ENCODE measurements at places on chromosomes 5 and 9.

GRCh38 chr5:149628221-149628620 is 46.9 kb downstream of the ARHGEF37 start:
- DNase-seq, result no peak

DNA sequence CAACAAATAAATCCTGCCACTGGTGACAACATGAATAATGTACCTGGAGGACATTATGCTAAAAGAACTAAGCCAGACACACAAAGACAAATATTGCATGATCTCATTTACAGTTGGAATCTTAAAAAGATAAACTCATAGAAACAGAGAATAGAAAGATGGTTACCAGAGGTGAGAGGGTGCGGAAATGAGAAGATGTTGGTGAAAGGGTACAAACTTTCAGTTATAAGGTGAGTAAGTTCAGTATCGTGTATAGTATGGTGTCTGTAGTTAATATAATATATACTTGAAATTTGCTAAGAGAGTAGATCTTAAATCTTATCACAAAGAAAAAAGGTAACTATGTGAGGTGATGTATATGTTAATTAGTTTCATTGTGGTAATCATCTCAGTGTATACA is 63.3 kb downstream of the PRRC1 start:
- DNase-seq, result no peak

- no peak for DNase-seq
These were observed 36.4 kb downstream of the PARP8 start for GRCh38 chr5:50702615-50703366.

DNA sequence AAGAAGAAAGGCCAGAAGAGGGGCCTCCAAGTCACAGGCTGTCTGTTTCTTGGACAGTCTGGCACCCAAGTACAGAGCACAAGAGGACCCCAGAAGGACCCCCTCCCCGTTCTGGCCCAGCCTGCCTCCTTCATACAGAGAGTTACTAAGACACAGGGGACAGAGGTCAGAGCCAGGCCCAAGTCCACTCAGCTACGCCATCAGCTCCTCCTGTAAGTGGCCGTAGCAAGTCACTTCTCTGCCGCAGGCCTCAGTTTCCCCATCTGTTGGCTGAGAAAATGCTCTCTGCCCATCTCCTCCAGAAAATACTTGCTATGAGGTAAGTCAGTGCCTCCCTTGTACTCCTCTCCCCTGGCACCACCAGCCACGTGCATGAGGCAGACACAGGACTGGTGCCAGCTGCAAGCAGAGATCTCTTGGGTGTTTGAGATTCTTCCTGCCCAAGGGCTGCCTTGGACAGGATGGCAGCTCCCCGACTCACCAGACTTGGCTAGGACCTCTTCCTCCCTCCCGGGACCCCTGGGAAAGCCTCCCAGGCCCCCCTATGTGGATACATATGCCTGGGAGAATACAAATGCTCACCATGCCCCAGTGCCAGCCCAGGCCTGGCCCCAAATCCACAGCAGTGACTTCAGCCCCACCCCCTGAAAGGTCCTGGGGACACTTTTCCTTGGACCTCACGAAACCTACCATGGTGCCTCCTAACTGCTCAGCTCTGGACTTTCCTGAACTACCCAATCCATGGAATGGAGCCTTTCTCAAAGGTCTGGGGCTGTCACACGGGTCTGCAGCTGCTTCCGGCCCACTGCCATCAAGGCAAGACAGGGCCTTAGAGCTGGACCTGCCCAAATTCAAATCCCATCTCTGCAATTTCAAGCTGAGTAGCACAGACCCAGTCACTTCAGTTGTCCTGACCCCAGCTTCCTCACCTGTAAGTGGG is 5.1 kb downstream of the EEIG1 start:
- DNase-seq, result no peak

DNA sequence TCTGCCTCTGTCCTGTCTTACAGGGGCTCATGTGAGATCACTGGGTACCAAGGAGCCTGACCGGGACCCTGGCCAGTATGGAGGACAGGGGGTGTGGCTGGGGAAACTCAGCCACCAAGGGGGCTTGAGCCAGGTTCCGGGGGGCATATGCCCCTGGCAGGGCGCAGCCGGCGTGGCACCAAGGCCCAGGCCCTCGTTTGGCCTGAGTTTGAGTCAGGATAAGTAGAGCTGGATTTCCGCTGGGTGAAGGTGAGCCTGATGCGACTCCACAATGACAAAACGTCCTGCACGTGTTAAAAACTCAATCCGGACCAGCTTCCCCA is 616 bp upstream of the TSPAN17 start:
- DNase-seq, result no peak

DNA sequence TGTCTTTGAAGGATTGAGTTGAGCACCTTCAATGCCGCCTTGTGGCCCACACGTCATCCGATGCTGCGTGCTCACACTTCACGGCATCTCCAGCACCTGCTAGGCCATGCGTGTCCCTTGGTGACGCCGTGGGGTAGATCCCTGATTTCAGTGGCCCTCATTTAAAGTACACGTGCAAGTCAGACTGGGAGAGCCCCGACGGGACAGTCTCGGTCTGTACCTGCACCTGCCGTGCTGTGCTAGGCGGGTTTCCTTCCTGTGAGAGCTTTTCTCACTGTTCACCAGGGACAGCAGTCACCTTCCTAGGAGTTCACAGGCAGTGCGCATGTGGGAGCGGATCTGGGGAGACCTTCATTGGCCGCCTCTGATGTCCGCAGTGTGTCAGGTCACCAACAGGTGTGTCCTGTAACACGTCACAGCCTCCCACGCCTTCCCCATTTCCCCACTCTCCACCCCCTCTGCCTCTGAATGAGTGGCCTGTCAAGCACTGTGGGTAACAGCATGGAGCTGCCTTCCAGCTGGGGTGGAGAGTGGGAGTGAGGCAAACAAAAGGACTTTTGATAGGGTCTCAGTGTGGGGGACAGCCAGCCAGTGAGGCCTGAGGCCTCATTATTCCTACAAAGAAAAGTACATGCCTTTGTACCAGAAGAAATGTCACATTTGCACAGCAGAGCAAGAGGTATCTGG is 236.4 kb downstream of the FANCC start:
- DNase-seq, result no peak

- DNase-seq, result no peak
These were observed 213.0 kb upstream of the TARS1 start for GRCh38 chr5:33227746-33228145.

- no peak for DNase-seq
These were observed 3.8 kb downstream of the PSD2 start for GRCh38 chr5:139799359-139799758.

- DNase-seq, result no peak
These were observed 29.3 kb downstream of the TNFAIP8 start for GRCh38 chr5:119385136-119385535.

GRCh38 chr5:856531-857425 is 6.0 kb upstream of the ZDHHC11 start:
- peak; percentile 17 for DNase-seq

DNA sequence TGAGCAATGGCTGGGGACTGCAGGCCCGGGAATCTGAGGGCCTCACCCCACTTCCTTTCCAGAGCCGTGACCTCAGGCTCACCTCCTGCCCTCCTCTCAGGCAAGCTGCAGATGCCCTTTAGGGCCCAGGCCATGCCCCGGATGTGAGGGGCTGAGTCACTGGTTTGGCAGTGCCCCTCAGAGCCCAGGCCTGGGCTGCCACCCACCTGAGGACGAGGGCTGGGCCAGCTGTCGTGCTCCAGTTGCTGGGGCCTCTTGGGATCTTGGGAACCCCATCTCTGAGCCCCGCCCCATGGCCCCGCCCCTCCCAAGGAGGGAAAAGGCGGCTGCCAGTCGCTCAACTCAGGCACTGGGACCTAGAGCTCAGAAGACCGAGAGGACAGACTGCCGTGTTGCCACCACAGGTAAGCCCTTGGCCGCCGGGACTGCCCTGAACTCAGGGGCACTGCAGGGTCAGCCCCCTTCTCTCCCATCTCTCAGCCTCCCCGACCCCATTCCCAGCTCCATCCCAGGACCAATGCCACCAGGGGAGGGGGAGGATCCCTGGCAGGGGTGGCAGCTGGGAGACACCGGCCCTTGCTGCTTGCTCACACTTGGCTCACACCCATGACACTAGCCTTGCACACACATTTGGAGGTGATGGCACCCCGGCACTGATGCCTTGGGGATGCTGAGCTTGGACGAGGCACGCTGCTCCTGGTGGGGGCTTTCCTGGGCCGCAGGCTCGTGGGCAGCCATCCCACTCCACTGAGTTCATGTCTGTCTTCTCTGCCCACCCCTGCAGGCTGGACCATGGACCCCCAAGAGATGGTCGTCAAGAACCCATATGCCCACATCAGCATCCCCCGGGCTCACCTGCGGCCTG is at the start of gene CYSRT1:
CYSRT1 (plus strand) TSS at position 345 of the 865 bp plus-strand sequence; CDS start at position 793, 448 bp downstream.
- DNase-seq, result peak; percentile 11

- no peak for DNase-seq
These were observed 77.1 kb downstream of the C9orf152 start for GRCh38 chr9:110130791-110131416.

GRCh38 chr5:180208435-180209081 is 453 bp downstream of the RASGEF1C start:
- DNase-seq, result no peak

DNA sequence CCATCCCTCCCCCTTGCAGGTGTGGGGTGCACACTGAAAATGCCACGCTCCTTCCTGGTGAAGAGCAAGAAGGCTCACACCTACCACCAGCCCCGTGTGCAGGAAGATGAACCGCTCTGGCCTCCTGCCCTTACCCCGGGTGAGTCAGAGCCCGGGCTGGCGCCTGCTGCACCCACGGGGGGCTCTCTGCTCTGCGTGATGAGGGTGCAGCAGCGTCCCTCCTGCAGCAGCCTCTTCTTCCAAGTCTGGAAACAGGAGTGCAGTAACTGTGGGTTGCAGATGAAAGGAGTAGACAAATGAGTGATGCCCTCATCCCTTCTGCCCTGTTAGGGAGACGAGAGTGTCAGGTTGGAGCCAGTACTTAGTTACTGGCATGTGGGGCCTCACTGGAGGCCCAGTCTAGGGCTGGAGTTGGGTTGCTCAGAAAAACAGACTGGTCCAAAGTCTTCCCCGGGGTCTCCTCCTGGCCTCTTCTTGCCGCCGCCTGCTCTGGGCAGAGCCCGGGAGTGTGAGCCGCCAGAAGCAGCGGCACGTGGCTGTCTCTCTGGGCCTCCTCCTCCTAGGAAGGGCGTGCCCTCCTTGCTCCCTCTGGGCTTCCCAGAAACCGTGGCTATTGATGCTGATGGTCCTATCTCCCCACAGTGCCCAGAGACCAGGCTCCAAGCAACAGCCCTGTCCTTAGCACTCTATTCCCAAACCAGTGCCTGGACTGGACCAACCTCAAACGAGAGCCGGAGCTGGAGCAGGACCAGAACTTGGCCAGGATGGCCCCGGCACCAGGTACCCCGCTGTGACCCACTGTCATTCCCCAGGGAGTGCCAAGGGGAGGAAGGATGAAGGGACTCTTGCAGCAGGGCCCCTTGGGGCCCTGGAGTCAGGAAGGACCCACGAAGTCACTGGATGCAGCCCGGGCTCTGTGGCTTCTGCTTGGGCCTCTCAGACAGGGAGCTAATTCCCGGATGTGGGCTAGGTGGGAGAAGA is 8.4 kb downstream of the GFI1B start:
- no peak for DNase-seq

- no peak for DNase-seq
These were observed 26.9 kb downstream of the EXOC3 start for GRCh38 chr5:469752-470483.

- DNase-seq, result no peak
These were observed 218.1 kb upstream of the WWC1 start for GRCh38 chr5:168073311-168073710.

- no peak for DNase-seq
These were observed 73.0 kb upstream of the OLFM1 start for GRCh38 chr9:135014311-135015010.

DNA sequence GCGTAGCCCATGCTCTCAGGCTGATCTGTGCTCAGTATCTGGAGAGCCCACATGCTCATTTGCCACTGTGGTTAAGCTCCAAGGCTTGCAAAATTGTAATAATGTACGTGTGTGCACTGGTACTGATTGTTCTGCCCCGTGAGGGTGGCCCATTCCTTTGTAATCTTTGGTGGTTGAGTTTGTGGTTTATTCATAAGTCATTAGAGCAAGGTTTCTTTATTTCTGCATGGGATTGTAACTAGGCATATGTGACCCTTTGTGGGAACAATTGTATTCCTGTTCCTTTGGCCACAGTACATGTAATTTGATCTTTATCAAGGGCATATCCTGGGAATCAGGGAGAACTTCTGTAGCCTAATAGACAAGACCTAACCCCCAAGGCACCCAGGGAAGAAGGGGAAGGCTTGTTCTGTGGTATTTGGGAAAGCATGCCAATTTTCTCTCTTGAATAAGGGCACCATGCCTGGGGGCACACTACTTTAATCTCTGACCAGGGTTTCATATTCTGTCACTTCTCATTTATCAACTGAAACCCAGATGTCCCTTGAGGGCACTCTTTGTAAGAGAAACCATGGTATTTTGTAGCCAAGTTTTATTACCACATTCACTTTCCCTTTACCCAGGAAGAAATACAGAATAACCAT is 74.6 kb downstream of the NPR3 start:
- no peak for DNase-seq

GRCh38 chr5:170522211-170523141 is 18.7 kb downstream of the KCNIP1 start:
- no peak for DNase-seq

DNA sequence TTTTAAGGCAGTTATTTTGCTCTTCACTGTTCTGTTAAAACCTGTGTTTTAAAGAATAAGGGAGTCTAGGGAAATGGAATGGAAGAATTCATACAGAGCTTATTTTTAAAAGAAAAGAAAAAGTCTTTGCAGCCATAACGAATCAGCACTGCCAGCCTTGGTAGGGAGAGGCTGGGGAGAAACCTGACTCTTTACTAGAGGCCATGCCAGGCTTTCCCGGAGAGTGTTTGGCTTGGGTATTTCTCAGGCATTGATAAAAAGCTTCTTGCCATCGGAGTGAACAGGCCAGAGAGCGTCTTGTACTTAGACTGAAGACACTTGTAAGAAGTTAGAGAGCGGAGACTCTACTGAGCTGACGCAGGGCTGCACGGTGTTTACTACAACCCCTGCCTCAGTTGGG is 72.7 kb upstream of the NFIL3 start:
- no peak for DNase-seq

DNA sequence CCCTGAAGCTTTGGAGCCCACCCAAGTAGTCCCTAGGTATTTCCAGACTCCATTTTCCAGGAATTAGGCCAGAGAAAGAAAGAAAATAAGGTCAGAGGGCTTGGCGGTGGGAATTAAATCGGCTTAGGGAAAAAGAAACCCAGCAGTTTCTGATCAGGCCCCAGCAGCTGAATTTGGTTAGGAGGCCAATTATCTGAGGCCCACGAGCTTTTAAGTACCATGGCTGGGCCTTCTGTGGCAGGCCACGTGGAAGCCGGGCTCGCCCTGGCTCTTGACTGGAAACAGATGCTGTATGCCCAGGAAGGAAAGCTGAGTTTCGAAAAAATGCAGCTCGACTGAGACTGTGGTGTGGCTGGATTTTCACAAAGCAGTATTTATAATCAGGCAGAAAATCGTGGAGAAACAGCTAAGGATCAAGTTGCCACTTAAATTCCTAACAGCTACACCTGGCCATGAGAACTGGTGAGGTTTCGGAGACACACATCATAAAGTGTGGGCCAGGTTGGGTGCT is 75.1 kb upstream of the PANK3 start:
- no peak for DNase-seq

DNA sequence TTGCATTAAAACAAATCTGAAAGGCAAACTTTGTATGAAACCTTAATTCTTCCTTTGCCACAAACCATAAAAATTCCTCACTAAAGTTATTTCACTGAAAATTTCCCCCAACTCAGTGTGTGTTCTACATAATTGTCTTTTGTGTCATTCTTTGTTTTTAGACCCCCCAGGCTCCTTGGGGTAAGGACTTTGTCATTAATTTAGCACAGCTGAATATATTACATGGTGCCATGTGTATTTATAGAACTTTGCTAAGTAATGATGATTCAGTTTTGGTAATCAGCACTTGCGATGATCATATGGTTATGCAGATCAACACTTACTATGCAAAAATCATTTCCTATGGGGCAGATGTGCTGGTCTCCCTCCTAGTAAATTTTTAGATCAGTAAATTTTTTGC is 712.1 kb upstream of the MEF2C start:
- no peak for DNase-seq
